A673 (cell line): ENCODE measurements at places on chromosomes 1 and 21. TPM values are rescaled to one million over a fixed set of nuclear protein-coding genes. Genes with fewer than 3 reads are reported as not detected.

ST6GALNAC5 gene
- total RNA-seq: not detected in 2 replicates

DNA sequence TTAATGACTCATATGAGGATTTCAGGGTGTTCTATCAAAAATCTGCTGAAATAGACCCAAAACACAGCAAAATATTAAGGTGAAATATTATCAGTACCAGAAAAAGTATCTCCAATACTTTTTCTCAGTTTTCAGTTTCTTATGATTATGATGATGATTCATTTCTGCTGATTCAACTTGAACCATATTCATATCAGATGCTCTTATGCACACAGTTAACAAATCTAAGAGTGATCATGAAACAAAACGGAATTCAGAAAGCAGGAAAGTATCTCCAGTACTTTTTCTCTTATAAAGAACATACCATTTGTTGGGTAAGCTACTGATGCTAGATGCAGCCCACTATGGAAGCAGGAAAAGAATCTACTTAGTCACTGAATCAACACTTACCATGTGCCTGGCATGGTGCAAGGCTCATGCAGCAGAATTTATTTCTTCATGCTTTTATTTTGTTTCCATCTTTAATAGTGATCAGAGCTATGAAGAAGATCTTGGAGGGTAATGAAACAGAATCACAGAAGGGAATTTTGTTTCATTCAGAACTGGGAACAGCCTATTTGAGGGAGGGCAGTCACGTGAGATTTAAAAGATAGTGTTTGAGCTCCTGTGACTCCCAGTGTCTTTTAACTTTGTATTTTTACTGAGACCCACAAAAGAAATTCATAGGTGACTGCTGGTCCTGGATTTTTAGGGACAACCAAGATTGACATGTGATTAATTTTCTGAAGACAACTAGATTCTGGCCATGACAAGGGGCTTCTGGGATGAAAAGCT lies 480.6 kb downstream of the SETD4 start:
- no peak overlapping the region for H3K27ac ChIP-seq
- H3K4me1 ChIP-seq: no peaks in the 10 kb centered on the region
- H3K36me3 ChIP-seq: no peaks in the 10 kb centered on the region
- no peak for DNase-seq

KCNE1 gene
- 0.13 TPM in 1 of 2 replicates, not detected in the other for total RNA-seq

- H3K27me3 ChIP-seq: no peaks in the 10 kb centered on the region
- no peak overlapping the region for H3K27ac ChIP-seq
- H3K4me3 ChIP-seq: no peak overlapping the region
- no peak for DNase-seq
- H3K36me3 ChIP-seq: no peaks in the 10 kb centered on the region
- H3K4me1 ChIP-seq: no peaks in the 10 kb centered on the region
These were observed 59.2 kb upstream of the IVNS1ABP start for GRCh38 chr1:185376288-185376687.

GPR52 gene
- 0.76 and 0.90 TPM in 2 replicates for total RNA-seq

DNA sequence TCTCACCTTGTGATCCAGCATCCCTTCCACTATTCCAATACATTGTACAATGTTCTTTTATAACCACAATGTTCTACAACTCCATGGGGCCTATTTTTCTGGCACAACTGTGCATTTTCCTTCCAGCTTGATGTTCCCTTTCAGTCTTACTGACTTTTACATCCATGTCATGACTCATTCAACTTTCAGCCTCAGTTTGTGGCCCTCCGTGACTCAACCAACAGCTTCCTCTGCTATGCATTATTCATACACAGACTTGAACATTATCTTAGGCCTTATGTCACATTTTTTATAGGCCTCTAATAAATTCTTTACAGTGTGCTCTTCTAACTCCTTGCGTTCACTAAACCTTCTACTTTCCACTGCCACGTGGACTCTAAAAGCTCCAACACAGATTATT lies 119.4 kb upstream of the PRMT6 start:
- H3K27me3 ChIP-seq: no peaks in the 10 kb centered on the region
- no peak overlapping the region for H3K4me3 ChIP-seq
- no peaks in the 10 kb centered on the region for H3K36me3 ChIP-seq
- H3K4me1 ChIP-seq: no peaks in the 10 kb centered on the region
- no peak overlapping the region for H3K27ac ChIP-seq

- no peak overlapping the region for H3K27ac ChIP-seq
- no peak for DNase-seq
- no peak overlapping the region for H3K4me3 ChIP-seq
- no peaks in the 10 kb centered on the region for H3K27me3 ChIP-seq
- H3K36me3 ChIP-seq: no peaks in the 10 kb centered on the region
These were observed 194.9 kb downstream of the HIVEP3 start for GRCh38 chr1:41723786-41724185.

GABRD gene
- not detected in 2 replicates for total RNA-seq

DNA sequence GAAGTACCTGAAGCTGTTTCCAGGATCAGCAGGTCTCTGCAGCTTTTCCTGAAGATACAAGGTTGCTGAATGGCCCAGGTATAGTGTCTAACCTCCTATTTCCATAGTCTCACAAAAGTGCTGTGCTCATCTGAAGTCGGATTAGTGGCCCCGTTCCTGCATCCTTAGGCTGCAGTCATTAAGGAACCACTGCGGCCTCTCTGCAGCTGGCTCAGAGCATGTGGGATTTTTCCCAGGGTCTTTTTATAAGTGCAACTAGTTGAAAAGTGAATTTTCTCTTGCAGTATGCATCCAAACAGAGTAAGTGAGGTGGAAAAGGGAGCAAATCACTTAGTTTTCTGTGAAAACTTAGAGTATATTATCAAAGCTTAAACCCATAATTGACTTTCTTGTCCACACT lies 565.3 kb upstream of the NEGR1 start:
- H3K27me3 ChIP-seq: no peaks in the 10 kb centered on the region
- H3K36me3 ChIP-seq: no peaks in the 10 kb centered on the region

GRCh38 chr21:31161157-31161556 lies 122.9 kb upstream of the KRTAP19-8 start:
- H3K27me3 ChIP-seq: no peaks in the 10 kb centered on the region
- H3K4me1 ChIP-seq: peaks cover 10% of the 10 kb centered on the region
- no peak for DNase-seq
- H3K36me3 ChIP-seq: no peaks in the 10 kb centered on the region
- no peak overlapping the region for H3K27ac ChIP-seq
- H3K4me3 ChIP-seq: no peak overlapping the region

GRCh38 chr1:86472152-86472551 lies 3.4 kb downstream of the CLCA1 start:
- H3K4me1 ChIP-seq: no peaks in the 10 kb centered on the region
- no peaks in the 10 kb centered on the region for H3K36me3 ChIP-seq
- no peaks in the 10 kb centered on the region for H3K27me3 ChIP-seq
- no peak overlapping the region for H3K27ac ChIP-seq

- no peak for DNase-seq
- H3K4me3 ChIP-seq: no peak overlapping the region
- no peaks in the 10 kb centered on the region for H3K4me1 ChIP-seq
- no peaks in the 10 kb centered on the region for H3K36me3 ChIP-seq
- no peak overlapping the region for H3K27ac ChIP-seq
- H3K27me3 ChIP-seq: no peaks in the 10 kb centered on the region
These were observed 42.7 kb downstream of the PGBD5 start for GRCh38 chr1:230383425-230383824.
